Effector memory CD4-positive, alpha-beta T cell (primary cell): ENCODE measurements at places on chromosomes 4 and X.

- no peaks in the 10 kb centered on the region for H3K36me3 ChIP-seq
- H3K4me1 ChIP-seq: peaks cover 6% of the 10 kb centered on the region
- DNase-seq: no peak
- H3K27me3 ChIP-seq: no peaks in the 10 kb centered on the region
- peak overlapping the region; percentile 58 for H3K4me3 ChIP-seq
Measured at GRCh38 chrX:124347242-124347641, 879 bp downstream of the SH2D1A start.

DNA sequence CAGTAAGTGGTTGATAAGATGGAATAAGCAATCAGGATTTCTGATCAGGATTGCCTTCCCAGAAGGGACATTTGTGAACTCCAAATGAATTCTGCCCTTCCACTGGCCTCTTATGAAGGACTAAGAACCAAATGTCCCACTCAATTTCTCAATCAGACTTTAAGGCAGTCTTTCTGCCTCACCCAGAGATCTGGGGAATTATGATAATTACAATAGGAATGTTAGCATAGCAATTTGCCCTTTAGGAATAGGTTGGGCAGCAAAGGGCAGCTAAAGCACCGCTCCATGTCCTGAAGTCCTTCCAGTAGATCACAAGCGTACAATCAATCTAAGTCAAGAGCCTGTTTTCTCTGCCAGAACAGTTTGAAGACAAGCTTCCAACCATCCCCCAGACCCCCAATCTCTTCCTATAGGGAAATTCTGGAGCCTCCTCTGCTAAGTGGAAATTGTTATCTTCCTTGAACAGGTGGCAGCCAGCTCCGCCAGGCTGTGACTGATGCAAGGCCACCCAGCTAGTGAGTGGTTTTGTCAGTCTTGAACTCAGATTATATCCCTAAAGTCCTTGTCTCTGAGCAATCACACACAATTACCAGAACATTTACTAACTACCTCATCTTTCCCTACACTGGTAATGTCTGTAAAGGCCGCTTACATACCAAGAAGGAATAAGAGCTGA lies 18.6 kb downstream of the NKX3-2 start:
- peaks cover 16% of the 10 kb centered on the region for H3K4me1 ChIP-seq
- H3K4me3 ChIP-seq: no peak overlapping the region
- DNase-seq: no peak
- no peak overlapping the region for H3K27ac ChIP-seq
- H3K36me3 ChIP-seq: no peaks in the 10 kb centered on the region

DNA sequence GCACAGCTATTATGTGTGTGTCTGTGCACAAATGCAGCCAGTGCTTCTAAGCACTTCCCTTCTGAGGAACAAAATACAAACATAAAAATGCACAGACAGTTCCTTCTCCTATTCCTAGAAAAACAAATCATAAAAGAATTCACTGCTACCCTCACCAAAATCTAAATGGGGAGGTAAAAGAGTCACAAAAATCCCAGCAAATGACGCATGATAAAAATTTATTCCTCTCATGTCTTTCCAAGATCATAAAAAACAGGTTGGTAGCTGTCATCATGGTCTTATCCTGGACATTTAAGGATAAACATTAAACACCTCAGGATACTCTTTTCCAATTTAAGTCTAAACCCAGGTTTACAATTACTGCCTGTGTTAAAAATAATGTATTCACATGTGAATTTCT lies 124.9 kb downstream of the ADAMTS3 start:
- no peak overlapping the region for H3K27ac ChIP-seq
- H3K27me3 ChIP-seq: no peaks in the 10 kb centered on the region
- H3K36me3 ChIP-seq: no peaks in the 10 kb centered on the region
- H3K4me1 ChIP-seq: no peaks in the 10 kb centered on the region

DNA sequence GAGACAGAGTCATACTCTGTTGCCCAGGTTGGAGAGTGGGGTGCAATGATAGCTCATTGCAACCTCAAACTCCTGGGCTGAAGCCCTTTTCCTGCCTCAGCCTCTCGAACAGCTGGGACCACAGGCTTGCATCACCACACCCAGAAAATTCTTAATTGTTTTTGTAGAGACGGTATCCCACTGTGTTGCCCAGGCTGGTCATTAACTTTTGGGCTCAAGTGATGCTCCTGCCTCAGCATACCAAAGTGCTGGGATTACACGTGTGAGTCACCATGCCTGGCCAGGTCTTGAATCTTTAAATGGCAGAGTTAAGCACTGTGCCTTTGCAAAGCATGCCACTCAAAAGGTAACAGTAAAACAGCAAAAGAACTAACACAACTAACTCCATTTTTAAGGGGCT lies 28.6 kb upstream of the BBS12 start:
- no peak overlapping the region for H3K4me3 ChIP-seq
- H3K36me3 ChIP-seq: no peaks in the 10 kb centered on the region
- DNase-seq: no peak
- no peak overlapping the region for H3K27ac ChIP-seq
